Activated CD8-positive, alpha-beta T cell treated with anti-CD3 and anti-CD28 coated beads, Interleukin-2, amount 10 ng/mL, durations not matched to agents 7 days and 5 days (primary cell): ENCODE measurements at places on chromosomes 12 and 14. TPM values are rescaled to one million over a fixed set of nuclear protein-coding genes. Genes with fewer than 3 reads are reported as not detected.
A peak's percentile ranks its signal among the peaks of the same experiment; 100 is the strongest.

DNA sequence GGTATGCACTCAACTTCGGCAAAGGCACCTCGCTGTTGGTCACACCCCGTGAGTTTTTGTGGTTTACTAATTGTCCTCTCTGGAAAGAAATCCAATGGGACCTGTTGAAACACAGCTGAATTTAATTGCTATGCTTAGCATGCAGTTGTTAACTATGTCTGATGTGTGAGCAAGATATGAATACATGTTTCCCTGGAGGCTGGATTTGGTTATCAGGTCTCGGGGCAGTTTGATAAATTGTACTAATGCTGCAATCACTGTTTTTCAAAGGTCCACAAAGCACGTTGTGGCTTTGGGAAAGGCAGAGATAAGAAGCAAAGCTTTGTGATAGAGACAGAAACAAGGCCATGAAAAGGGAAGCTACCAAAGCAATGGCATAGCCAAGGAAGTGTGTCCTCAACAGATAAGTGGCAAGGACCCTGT, 91.3 kb downstream of the DAD1 start:
- peak overlapping the region; percentile 86 for H3K4me3 ChIP-seq
- peaks cover 99% of the 10 kb centered on the region for H3K36me3 ChIP-seq
- H3K27ac ChIP-seq: peak overlapping the region; percentile 93
- no peak for DNase-seq
- H3K27me3 ChIP-seq: no peaks in the 10 kb centered on the region
- H3K4me1 ChIP-seq: peaks cover 21% of the 10 kb centered on the region

GRCh38 chr12:104632724-104633201, 176.0 kb downstream of the CHST11 start:
- peaks cover 29% of the 10 kb centered on the region for H3K4me1 ChIP-seq
- H3K4me3 ChIP-seq: no peak overlapping the region
- no peak overlapping the region for H3K27ac ChIP-seq
- H3K27me3 ChIP-seq: no peaks in the 10 kb centered on the region

GRCh38 chr14:68440820-68441219, 352.0 kb downstream of the ZFP36L1 start:
- H3K27me3 ChIP-seq: no peaks in the 10 kb centered on the region
- peaks cover 4% of the 10 kb centered on the region for H3K36me3 ChIP-seq
- no peak for DNase-seq
- H3K4me3 ChIP-seq: no peak overlapping the region
- H3K4me1 ChIP-seq: no peaks in the 10 kb centered on the region
- H3K27ac ChIP-seq: no peak overlapping the region

DNA sequence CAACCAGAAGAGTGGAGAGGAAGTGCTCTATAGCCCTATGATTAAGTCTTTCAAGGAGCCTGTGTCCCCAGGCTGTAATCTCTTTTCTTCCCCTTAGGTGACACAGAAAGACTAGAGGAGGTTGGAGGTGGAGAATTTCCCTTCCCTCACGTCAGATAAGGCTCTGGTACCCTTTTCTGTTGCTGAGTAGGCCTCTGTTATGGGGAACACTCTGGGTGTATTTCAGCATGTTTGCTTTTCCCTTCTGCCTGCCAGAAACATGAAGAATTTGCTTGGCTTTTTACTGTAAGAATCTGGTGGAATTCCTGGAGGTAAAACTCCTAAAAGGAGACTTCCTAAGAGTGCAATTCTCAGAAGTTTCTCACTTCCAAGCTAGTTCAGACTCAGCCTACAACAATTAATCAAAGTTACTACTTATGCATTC, 58.3 kb downstream of the SIX1 start:
- no peaks in the 10 kb centered on the region for H3K36me3 ChIP-seq
- no peaks in the 10 kb centered on the region for H3K4me1 ChIP-seq
- no peak overlapping the region for H3K27ac ChIP-seq
- DNase-seq: no peak
- H3K4me3 ChIP-seq: no peak overlapping the region

- H3K4me3 ChIP-seq: no peak overlapping the region
- no peak overlapping the region for H3K27ac ChIP-seq
- H3K4me1 ChIP-seq: peaks cover 16% of the 10 kb centered on the region
- DNase-seq: no peak
Observed at GRCh38 chr14:91424813-91425530, 7.4 kb upstream of the CCDC88C start.

- H3K4me3 ChIP-seq: no peak overlapping the region
- H3K27ac ChIP-seq: no peak overlapping the region
- peaks cover 84% of the 10 kb centered on the region for H3K36me3 ChIP-seq
- H3K27me3 ChIP-seq: no peaks in the 10 kb centered on the region
- DNase-seq: no peak
- H3K4me1 ChIP-seq: peaks cover 14% of the 10 kb centered on the region
Observed at GRCh38 chr14:74898083-74898482, 16.4 kb downstream of the DLST start.

GRCh38 chr12:66971816-66972215, 292.9 kb upstream of the GRIP1 start:
- H3K27me3 ChIP-seq: peaks cover 19% of the 10 kb centered on the region
- DNase-seq: no peak
- H3K36me3 ChIP-seq: no peaks in the 10 kb centered on the region

GRCh38 chr12:121538699-121539061, 42.1 kb downstream of the KDM2B start:
- peak overlapping the region; percentile 71 for H3K27ac ChIP-seq
- H3K4me3 ChIP-seq: peak overlapping the region; percentile 80
- H3K4me1 ChIP-seq: peaks cover 50% of the 10 kb centered on the region
- DNase-seq: no peak
- no peaks in the 10 kb centered on the region for H3K27me3 ChIP-seq

DNA sequence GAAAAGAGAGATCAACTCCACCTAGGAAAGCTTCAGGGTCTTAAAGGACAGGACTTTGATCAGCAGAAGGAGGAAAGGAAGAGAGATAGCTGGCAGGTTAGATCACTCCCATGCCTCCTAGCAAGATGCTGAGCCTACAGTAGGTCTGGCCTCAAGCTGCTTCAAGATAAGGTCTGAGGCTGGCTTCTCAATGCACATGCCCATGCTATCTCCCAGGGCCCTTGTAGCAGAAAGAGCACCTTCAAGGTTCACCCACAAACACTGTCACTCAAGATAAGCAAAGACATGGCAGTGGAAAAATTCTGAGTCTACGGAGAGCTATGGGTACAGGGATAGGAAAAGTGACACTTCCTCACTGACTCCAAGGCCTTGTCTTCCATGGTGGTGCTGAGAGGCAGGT, 14.3 kb downstream of the REM2 start:
- H3K4me1 ChIP-seq: peaks cover 13% of the 10 kb centered on the region
- no peak for DNase-seq
- H3K36me3 ChIP-seq: peaks cover 25% of the 10 kb centered on the region
- H3K27ac ChIP-seq: no peak overlapping the region
- H3K27me3 ChIP-seq: no peaks in the 10 kb centered on the region
- H3K4me3 ChIP-seq: no peak overlapping the region

GRCh38 chr14:71487941-71488340, 444.3 kb upstream of the RGS6 start:
- no peak for DNase-seq
- H3K4me3 ChIP-seq: no peak overlapping the region
- H3K4me1 ChIP-seq: peaks cover 5% of the 10 kb centered on the region
- H3K27me3 ChIP-seq: no peaks in the 10 kb centered on the region

GRCh38 chr14:102586420-102587104, 5.9 kb upstream of the RCOR1 start:
- peaks cover 7% of the 10 kb centered on the region for H3K4me1 ChIP-seq
- no peaks in the 10 kb centered on the region for H3K36me3 ChIP-seq
- H3K27ac ChIP-seq: no peak overlapping the region
- DNase-seq: no peak

DNA sequence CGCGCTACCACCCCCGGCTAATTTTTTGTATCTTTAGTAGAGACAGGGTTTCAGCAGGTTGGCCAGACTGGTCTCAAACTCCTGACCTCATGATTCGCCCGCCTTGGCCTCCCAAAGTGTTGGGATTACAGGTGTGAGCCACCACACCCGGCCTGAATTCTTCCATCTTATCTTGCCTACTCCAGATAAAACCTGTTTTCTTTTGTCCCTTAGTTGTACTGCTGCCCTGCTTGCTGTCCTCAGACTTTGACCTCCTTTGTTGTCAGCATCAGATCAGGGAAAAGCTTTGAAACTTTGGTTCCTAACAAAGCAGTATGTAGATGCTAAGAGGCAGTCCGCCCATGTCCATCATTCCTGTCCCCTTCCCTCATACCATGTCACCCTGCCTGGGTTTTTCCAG, 15.9 kb downstream of the COPZ1 start:
- no peak overlapping the region for H3K27ac ChIP-seq
- no peaks in the 10 kb centered on the region for H3K27me3 ChIP-seq
- H3K36me3 ChIP-seq: peaks cover 37% of the 10 kb centered on the region

DNA sequence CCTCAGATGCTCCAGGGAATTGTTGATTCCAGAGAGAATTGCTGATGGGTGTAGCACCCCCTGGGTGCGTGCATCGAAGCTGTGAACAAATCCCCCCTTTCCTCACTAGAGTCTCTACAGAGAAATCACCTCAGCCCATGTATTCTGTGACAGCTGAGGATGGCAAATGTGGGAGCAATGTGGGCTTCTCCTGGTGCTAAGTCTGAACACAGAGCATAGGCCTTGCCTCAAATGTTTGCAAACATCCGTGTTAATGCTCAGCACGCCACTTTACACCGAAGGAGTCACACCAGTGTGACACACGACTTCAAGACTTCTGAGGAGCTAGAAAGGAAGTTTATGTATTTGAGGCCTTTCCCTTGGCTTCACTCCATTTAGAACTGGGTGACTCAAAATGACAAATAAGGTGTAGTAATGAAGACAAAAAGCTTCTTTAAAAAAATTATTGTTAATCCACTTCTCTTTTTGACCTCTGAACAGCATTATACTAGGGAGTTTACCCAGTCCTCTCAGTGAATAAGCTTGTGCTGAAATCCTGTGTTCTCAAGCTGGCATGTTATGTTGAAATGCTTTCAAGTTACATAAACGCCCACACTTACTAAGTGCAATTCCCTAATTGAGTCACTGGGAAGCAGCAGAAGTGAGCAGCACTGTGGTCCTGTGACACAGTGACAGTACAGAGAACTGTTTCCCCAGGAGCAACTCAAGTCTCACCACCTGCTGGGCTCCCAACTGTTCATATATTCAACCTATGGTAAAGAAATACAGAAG, 92.9 kb downstream of the FAR2 start:
- H3K4me3 ChIP-seq: no peak overlapping the region
- H3K27ac ChIP-seq: no peak overlapping the region
- no peaks in the 10 kb centered on the region for H3K36me3 ChIP-seq
- peaks cover 7% of the 10 kb centered on the region for H3K4me1 ChIP-seq

DNA sequence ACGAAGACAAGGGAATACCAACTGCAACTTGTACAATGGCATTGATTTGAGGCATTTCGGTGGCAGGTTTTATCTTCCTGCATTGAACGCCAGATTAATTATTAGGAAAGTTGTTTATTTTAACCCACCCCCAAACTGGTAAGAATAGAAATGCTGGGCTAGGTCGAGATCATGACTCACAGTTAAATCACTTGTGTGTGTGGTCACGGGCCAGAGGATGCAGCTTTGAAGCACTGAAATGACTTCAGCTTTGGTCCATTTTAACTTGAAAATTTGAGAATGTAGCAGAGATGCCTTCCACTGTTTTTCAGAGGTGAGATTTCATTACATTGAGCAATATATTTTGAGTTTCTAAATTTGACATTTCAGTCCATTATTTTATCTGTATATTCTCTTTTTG, 23.6 kb upstream of the KCNH3 start:
- H3K4me1 ChIP-seq: no peaks in the 10 kb centered on the region
- H3K27me3 ChIP-seq: no peaks in the 10 kb centered on the region
- DNase-seq: no peak

DNA sequence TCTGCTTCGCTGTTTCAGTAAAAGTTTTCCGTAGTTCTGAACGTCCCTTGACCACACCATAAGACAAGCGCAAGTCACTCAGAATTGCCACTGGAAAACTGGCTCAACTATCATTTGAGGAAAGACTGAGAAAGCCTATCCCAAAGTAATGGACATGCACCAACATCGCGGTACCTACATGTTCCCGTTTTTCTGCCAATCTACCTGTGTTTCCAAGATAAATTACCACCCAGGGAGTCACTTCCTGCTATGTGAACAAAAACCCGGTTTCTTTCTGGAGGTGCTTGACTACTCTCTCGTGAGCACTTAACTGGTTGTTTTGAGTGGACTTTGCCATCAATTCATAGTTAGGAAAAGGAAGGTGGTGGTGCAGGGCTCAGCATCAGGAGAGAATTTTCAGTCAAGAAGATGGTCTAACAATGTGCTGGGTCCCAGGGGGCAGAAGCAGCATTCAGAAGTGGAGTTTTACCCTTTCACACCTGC, 1.4 kb downstream of the EGLN3 start:
- peaks cover 11% of the 10 kb centered on the region for H3K36me3 ChIP-seq
- DNase-seq: no peak
- peaks cover 67% of the 10 kb centered on the region for H3K27me3 ChIP-seq
- peaks cover 36% of the 10 kb centered on the region for H3K4me1 ChIP-seq
- no peak overlapping the region for H3K27ac ChIP-seq

GRCh38 chr12:24078318-24078765, 128.9 kb upstream of the SOX5 start:
- no peak overlapping the region for H3K27ac ChIP-seq
- H3K4me1 ChIP-seq: no peaks in the 10 kb centered on the region
- H3K4me3 ChIP-seq: no peak overlapping the region

- no peaks in the 10 kb centered on the region for H3K4me1 ChIP-seq
- DNase-seq: no peak
- no peaks in the 10 kb centered on the region for H3K36me3 ChIP-seq
- H3K4me3 ChIP-seq: no peak overlapping the region
Observed at GRCh38 chr12:115000038-115000437, 316.1 kb upstream of the TBX3 start.

- H3K27ac ChIP-seq: no peak overlapping the region
- no peaks in the 10 kb centered on the region for H3K27me3 ChIP-seq
Observed at GRCh38 chr12:1117970-1118563, 127.0 kb downstream of the ERC1 start.

- no peaks in the 10 kb centered on the region for H3K36me3 ChIP-seq
- no peak overlapping the region for H3K27ac ChIP-seq
- H3K27me3 ChIP-seq: peaks cover 6% of the 10 kb centered on the region
- H3K4me1 ChIP-seq: no peaks in the 10 kb centered on the region
Observed at GRCh38 chr12:67457778-67458665, 188.9 kb downstream of the CAND1 start.

GRCh38 chr12:73731658-73732057, 806.0 kb upstream of the ATXN7L3B start:
- no peak overlapping the region for H3K4me3 ChIP-seq
- no peaks in the 10 kb centered on the region for H3K27me3 ChIP-seq
- H3K36me3 ChIP-seq: no peaks in the 10 kb centered on the region
- no peak overlapping the region for H3K27ac ChIP-seq

DNA sequence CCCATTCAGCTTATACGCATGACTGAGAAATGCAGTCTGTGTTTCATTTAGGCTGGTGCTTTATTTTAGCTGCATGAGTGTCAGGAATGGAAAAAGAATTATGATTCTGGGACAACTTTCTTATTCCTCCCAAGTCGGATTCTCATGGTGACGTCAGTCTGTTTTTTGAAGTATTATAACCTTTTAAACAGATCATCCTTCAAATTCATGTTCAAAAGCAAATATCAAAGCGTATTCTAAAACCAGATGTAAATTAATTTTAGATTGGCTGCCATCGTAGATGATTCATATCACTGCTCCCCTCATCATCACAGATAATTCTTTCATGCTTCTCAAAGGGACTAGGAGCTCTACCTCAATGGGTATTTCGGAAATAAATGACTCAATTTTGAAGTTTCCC, 15.0 kb downstream of the FNTB start:
- H3K36me3 ChIP-seq: peaks cover 4% of the 10 kb centered on the region
- no peak for DNase-seq

Gene BRI3BP
- total RNA-seq: 26.5 TPM

Gene SYCP3
- 2.0 TPM for total RNA-seq

Gene HRK
- not detected for total RNA-seq

Gene PDE3A
- total RNA-seq: not detected

Gene PIK3C2G
- not detected for total RNA-seq

Gene ETFBKMT
- 1.4 TPM for total RNA-seq
